Stimulated activated CD8-positive, alpha-beta memory T cell treated with anti-CD3 and anti-CD28 coated beads, Interleukin-4, amount 100 ng/mL, for 1 hour (primary cell): ENCODE measurements at places on chromosomes 13 and 19.

DNA sequence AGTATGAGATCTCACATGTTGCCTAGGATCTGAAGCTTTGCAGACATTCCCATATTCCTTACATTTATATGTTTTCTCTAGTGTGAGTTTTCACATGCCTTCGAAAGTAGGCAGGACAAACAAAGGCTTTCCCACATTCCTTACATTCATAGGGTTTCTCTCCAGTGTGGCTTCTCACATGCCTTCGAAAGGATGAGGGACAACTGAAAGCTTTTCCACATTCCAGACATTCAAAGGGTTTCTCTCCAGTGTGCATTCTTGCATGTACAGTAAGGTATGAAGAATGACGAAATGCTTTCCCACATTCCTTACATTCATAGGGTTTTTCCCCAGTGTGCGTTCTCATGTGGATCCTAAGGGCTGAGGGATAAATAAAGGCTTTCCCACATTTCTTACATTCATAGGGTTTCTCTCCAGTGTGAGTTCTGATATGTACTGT, 14.2 kb downstream of the ZNF699 start:
- DNase-seq, result no peak

GRCh38 chr19:42634409-42635232, 39.9 kb upstream of the CEACAM8 start:
- DNase-seq, result no peak

DNA sequence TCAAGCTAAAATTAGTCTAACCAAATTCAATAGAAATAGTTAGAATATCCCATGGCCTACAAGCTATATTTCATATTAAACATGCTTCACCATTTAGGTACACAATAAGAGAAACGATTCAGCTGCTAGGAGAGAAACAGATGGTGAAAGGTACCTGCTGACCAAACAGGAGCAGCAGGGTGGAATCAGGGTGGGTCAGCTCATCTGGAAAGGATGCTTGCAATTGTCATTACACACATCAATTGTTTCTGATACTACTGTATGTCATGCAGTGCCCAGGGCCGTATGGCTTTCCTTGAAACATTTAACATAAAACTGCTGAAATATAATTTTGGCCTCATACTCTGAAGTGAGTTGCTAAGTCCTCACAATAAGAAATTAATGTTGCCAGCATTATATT, 776.0 kb downstream of the DACH1 start:
- DNase-seq, result no peak

DNA sequence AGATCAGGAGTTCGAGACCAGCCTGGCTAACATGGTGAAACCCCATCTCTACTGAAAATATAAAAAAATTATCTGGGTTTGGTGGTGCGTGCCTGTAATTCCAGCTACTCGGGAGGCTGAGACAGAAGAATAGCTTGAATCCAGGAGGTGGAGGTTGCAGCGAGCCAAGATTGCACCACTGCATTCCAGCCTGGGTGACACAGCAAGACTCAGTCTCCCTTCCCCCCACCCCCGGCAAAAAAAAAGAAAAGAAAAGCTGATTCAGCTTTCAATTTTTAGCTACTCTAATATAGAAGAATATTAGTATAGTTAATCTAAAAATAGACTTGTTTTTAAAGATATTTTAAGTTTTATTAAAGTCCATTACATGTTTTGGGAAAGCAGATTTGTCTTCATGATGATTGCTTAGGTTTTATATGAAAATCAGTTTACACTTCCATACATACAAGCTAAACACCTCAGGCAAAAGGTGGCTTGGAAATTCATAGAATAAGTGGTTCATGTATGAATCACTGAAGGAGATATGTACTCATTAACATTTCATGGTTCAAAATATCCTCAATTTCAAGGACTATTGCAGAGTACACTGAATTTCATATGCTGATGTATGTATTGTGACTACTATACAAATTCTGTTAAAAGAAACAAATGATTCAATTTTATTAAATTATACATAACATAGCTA, 165.2 kb downstream of the TDRD3 start:
- DNase-seq, result no peak

DNA sequence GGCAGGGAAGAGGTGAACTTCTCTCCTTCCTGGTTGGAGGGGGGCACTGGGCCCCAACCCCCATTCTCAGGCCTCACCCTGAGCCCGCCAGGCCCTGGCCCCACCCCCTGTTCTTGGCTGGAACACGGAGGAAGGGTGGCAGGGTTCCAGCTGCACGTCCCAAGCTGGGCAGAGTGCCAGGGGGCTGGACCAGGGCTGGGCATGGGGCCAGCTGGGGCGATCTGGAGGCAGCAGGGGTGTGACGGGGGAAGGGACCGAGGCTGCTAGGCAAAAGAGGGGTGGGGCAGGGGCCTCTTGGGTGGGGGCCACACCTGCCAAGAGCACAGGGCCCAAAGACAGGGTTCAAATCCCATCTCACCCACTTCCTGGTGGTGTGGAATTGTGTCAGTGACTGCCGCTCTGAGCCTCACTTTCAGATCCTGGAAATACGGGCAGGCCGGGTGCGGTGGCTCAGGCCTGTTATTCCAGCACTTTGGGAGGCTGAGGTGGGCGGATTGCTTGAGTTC, 2.2 kb downstream of the HIF3A start:
- no peak for DNase-seq

GRCh38 chr19:37128821-37129177, 43.7 kb downstream of the ZNF585A start:
- no peak for DNase-seq

DNA sequence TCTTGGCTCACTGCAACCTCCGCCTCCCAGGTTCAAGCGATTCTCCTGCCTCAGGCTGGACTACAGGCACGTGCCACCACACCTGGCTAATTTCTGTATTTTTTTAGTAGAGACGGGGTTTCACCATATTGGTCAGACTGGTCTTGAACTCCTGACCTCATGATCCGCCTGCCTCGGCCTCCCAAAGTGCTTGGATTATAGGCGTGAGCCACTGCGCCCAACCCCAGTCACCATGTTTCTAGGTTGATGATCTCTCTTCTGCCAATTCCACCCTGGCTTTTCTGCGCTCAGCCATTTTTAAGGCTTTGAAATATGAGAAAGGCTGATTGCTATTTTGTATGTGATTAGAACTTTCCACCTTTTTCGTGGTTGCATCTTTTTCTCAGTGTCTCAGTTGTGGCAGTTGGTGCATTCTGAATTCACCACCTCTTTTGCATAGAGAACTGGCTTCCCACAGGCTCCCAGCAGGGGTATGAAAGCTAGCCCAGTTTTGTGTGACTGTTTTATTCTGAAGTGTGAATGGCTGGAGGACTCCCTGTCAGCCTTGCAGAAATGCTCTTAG, 15.5 kb downstream of the CEACAM1 start:
- no peak for DNase-seq

GRCh38 chr13:83568019-83568418, 314.3 kb downstream of the SLITRK1 start:
- DNase-seq, result no peak

DNA sequence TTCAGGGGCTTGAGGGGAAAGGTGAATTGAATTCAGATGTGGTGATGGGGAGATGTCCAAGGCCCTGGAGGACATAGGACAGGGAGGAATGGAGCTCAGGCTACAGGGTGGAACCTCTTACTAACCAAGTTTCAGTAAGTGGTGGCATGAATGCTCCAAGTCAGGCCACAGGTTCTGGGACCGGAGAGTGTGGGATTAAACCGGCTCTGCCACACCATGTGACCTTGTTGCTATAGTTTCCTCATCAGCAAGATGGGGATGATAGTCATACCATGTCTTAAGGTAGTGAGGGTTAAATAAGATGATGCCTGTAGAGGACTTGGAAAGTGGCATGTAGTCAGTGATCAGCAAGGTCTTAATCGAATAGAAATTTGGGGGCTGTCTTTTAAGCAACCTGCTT, 16.3 kb downstream of the GPR183 start:
- DNase-seq, result no peak

GRCh38 chr19:13022859-13023636, 27.8 kb downstream of the NFIX start:
- no peak for DNase-seq

- DNase-seq, result no peak
Measured at GRCh38 chr13:27599845-27600553, 20.3 kb downstream of the LNX2 start.

GRCh38 chr19:6723108-6723618, 2.7 kb upstream of the C3 start:
- no peak for DNase-seq

DNA sequence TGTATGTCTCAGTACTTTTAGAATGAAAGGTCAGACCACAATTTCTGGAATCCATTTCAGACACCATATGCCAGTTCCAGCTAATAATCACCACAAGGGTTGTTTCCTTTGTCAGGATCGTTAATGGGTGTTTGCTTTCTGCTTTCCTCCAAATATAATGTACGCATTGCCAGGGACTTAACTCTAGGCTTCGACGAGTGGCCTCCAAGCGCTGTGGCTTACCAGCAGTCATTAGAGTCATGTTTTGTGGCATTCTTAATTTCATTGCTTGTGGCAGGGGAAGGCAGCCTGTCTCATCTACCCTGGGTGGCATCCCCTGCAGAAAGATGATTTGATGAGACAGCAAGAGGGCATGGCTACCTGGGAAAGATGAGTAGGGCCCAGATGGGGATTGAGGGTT, 22.5 kb downstream of the SAFB start:
- DNase-seq, result no peak

DNA sequence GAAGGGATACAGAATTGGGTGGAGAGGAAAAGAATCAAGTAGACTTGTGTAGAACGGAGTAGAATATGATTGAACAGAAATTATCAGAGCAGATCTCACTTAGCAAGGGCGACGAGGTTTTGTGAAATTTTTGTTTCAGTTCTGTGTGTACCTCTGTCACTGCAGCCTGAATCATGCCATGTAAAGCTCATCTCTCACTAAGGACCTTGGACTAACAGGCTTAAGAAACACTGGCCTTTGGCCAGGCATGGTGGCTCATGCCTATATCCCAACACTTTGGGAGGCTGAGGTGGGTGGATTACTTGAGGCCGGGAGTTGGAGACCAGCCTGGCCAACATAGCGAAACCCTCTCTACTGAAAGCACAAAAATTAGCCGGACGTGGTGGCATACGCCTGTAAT, 62.6 kb downstream of the MYH14 start:
- DNase-seq, result no peak

GRCh38 chr13:100115693-100116254, 26.9 kb downstream of the PCCA start:
- no peak for DNase-seq

GRCh38 chr13:36954542-36954941, 34.5 kb upstream of the SMAD9 start:
- no peak for DNase-seq

DNA sequence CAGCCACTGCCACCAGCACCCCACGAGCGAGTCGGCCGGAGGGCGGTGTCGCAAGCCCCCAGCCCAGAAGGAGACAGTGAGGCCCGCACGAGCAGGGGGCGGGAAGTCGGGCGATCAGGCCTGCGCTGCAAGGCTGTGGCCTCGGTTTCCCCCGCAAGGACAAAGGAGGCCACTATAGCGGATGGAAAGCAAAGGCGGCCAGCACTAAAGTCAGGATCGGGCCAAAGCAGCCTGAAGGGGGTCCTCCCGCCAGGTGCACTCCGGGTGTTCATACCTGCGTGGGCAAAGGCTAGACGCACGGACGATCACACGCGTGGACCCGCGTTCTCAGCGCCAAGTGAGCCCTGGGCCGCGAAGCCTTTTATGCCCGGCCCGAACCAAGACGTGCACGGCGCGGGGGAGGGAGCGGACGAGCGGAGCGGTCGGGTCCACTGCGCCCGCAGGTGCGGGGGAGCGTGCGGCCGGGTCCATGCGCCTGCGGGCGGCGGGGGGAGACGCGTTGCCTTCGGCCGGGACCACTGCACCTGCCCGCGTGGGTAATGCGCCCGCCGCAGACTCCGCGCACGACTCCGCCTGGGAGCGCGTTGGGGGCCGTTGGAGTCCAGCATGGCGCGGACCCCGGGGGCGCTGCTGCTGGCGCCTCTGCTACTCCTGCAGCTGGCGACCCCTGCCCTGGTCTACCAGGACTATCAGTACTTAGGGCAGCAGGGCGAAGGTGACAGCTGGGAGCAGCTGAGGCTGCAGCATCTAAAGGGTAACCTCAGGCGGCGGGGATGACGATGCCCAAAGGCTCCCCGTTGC, at the start of the genes PRDX2 and THSD8:
TSS of gene PRDX2 (minus strand) at position 335 of the 801 bp plus-strand sequence. CDS start 539 bp downstream, outside the sequence.
TSS of gene THSD8 (plus strand) at position 604 of the 801 bp plus-strand sequence. CDS start at position 607, 3 bp downstream.
- no peak for DNase-seq

DNA sequence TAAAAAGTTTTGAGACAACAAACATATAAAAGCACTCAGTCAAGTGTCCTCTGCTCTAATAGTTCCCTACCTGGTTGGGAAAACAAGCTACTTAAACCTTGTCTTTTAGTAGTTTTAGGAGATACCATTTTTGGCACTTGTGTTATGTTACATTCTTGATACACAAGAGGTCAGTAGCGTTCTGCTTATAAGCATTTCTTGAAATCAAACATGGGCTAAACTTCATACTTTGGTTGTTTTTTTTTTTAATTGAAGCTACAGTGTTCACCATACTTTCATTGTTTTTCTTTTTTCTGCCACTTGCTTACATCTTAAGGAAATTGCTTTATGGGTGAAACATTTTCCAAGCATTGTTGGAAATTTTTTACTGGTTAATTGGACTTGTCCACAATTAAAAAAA, 12.9 kb downstream of the NHLRC3 start:
- no peak for DNase-seq

DNA sequence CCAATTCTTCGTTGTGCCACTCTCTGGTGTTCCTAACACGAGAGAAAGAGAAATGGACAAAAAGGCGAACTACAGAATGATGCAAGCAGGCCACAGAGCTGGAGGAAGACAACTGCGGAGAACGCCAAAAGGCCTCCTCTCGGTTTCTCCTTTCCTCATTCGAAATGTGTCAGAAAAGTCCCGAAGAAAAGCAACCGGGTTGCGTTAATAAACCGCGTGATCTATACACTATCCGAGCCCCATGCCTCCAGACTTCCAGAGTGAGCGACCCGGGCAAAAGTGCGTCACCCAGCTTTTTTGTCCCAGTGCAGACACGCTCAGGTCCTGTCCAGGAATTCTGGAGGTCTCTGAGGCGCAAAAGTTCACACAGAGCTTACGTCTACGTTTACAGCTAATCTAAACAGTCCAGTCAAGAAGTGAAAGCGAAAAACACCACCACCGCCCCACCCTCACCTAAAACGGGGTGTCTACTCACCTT, 413 bp downstream of the N4BP2L2 start:
- peak; percentile 47 for DNase-seq

- no peak for DNase-seq
Measured at GRCh38 chr19:18626906-18627305, 9.9 kb upstream of the KLHL26 start.

DNA sequence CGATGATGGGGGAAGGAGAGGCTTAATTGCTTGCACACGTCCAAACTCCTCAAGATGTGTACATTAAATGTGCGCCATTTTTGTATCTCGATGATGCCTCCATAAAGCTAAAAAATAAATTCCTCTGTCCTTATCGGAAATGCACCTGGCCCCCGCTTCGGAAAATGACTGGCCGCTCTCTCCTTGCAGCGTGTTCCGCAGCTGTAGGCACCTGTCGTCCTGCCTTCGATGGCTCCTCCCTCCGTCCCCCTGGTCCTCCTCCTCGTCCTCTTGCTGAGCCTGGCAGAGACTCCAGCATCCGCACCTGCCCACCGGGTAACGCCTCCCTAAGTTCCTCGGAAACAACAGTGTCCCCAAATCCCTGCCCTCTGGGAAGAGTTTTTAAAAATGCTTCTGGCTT, 1.1 kb downstream of the GALP start:
- DNase-seq, result no peak

- DNase-seq, result no peak
Measured at GRCh38 chr13:31115616-31116015, 46.1 kb downstream of the HSPH1 start.

- DNase-seq, result no peak
Measured at GRCh38 chr13:73054712-73055111, 4.1 kb upstream of the KLF5 start.

GRCh38 chr13:40819797-40820315, 30.4 kb downstream of the SLC25A15 start:
- no peak for DNase-seq

GRCh38 chr19:33299051-33299688, 3.2 kb downstream of the CEBPA start:
- DNase-seq, result no peak
